ENCODE measurements at places on chromosomes 6 and 20.

DNA sequence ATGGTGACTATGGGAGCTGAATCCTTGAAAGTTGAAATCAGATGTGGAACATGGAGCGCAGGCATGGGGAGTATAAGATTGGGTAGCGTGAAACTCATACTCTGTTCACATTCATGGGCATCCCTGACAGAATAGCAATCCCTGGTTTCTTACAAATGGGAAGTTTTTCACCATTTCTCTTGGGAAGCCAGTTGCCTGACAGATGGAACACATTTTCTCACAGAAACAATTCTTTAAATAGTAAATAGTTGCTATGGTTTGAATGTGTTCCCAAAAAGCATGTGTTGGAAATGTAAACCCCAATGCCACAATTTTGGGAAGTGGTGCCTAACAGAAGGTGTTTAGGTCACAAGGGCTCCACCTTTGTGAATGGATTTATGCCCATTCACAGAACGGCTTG, 262.8 kb upstream of the HS3ST5 start:
- no peak for DNase-seq

DNA sequence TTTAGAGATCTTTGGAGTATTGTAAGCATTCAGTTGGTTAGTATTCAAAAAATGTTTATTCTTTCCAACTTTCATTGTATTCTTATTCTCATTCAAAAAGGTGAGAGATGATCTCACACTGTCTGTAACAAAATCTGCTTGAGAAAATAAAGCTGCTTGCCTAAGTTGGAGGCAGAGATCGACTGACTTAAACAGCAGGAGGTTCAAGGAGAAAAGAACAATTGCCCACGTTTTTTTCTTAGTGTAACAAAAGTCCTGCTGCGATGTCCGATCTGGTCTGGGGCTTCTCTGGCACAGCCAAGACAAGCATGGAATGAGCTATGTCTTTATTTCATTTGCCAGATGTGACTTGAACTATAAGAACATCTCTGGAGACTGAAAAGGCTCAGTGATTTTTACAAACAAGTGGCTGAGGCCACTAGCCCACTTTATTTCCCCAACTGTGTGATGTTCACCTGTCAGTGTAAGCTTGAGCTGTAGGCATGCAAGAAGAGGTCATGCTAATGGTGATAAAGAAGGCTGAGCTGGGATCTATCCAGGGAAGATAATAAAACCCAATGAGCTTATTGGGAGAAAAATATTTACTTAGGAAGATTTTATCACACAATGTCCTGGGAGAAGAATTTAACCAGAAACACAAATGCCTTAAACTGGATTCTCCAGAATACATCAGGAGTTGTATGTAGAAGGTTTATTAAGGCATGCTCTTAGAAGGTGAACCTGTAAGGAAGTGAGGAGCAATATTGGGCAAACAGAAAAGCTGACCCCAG, 580.1 kb upstream of the BTBD3 start:
- DNase-seq = no peak

DNA sequence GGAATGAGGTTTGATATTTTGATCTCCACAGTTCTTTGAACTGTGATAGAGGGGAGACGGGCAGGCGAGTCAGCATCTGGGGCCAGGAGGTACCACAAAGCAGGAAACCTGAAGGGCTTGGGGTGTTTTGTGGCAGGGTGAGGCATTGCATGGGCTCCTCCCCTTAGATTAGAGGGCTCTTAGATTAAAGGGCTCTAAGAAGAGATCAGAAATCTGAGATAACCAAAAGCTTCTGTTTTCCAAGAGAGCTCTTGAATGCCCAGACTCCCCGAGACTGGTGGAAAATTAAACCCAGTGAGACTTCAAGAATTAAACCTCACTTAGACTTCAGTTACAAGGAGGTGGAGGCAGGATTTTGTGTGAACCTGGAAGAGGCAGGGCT, 2.4 kb upstream of the GPX5 start:
- no peak for DNase-seq

GRCh38 chr6:37525460-37526357, 26.0 kb upstream of the CCDC167 start:
- DNase-seq = no peak

DNA sequence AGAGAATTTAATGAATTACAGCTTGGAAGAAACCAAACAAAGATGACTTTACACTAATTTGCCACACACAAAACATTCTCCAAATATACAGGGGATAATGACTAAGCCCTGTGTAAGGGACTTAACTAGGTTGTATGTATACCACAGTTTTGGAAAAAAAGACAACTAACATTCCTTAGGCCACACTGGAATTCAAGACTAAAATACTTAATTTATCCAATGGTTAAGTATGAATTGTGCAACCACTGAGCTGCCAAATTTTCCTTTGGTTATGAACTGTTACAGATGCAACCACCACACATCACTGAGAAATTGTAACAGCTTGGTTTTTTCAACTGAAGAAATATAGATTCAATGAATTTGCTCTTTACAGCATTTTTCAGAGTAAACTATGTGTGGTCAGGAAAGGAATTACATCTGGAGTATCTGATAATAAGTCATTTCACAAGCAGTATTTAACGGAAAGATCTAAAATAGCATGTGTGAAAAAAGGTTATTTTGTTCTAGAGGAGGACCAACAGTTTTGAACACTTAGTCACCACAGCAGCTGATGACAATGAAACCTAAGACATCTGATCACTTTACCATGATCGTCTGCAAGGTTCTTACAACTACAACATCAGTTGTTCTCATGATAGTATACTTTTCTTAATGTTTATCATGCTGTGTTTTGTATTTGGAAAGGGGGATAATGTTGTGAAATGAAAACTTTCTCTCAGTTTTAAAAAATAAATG, 318.8 kb downstream of the BCKDHB start:
- DNase-seq = no peak

DNA sequence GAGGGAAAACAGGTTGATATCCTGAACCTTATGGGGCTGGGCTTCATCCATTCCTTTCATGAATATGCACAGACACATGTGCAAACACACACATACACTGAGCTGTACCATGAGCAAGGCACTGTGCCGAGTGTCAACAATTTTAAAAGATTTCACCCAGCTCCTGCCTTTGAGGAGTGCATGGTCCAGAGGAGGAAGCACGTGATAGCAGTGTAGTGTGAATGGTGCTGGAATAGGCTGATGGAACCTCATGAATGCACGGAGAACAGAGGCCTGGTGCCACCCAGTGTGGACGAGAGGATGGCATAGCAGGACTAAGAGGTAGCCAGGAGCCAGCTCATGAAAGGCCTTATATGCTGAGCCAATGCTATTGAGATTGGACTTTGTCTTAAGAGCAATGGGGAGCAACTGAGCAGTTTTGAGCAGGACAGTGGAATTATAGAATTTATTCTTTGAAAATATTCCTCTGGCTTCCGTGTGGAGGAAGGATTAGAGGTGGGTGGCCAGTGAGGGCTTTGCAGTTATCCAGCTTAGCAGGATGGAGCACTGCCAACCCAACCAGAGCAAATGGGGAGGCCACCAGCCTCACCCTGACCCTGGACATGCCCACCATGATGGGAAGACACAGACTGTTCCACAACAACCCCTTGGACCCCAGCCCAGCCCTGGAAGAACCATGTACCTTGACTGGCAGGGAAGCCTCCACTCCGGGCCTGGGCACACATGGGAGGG, 84.4 kb downstream of the UNC5CL start:
- no peak for DNase-seq

- DNase-seq = no peak
Observed at GRCh38 chr6:49839162-49839561, 27.2 kb downstream of the CRISP1 start.

GRCh38 chr6:44203955-44204354, 12.8 kb upstream of the MYMX start:
- no peak for DNase-seq

GRCh38 chr20:63536241-63536977, 767 bp downstream of the PTK6 start:
- no peak for DNase-seq

DNA sequence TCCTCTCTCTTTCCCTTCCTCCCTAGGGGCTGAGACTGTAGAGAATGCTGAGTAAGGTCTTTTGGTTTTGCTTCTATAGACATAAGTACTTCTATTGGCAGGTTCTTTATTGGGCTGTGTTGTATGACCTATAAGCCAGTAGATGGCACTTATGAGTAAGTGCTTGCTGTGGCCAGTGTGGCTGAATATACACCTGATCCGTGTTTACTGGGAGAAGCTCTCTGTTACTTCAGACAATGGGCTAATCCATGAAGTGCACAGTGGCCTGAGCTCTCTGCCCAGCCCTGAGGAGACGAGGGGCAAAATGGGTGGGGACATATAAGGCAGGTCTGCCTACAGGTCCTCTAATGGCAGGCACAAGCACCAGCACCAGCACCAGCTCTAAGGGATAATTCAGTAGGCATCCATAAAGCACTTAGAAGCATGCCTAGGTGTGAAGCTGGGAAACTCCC, 610.3 kb downstream of the RNF144B start:
- no peak for DNase-seq

GRCh38 chr6:27940766-27941165, 16.3 kb upstream of the OR2B6 start:
- DNase-seq = no peak

- no peak for DNase-seq
Observed at GRCh38 chr20:34680586-34681175, 3.8 kb upstream of the PIGU start.

- DNase-seq = no peak
Observed at GRCh38 chr20:47298624-47299023, 57.9 kb downstream of the ZMYND8 start.

- DNase-seq = no peak
Observed at GRCh38 chr20:11585752-11586352, 331.8 kb upstream of the BTBD3 start.

- DNase-seq = no peak
Observed at GRCh38 chr6:138485586-138486248, 13.6 kb downstream of the NHSL1 start.

DNA sequence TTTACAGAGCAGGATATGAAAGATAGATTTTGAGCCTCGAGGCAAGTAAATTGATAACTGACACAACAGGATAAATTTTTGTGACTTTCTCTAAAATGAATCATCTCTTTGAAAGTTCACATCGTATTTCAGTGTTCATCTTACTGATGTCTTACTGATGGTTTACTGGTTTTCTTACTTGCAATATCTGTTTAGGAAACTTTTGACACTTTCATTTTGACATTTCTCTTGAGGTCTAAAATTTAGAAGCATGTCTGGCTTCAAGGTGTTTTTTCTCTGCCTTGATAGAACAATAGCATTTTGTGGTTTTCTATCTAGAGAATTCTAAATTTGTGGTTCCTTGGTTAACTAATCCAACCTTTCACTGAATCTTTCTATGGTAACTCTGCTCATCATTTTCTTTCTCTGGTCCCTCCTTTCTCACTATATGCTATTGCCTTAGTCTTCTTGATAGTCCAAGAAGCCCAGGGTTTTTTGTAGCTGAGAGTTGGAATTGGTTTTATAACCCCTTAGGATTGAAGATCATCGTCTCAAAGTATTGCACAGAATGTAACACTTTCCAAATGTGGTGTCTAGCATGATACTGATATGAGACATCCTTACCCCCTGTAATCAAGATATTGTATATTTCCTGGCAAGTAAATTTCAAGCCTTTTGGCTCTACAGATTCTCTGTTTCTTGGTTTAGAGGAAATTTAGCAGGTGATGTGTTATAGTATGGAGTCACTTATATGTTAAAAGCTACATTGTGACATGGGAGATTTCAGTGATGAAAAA, 98.7 kb downstream of the RNF144B start:
- no peak for DNase-seq

DNA sequence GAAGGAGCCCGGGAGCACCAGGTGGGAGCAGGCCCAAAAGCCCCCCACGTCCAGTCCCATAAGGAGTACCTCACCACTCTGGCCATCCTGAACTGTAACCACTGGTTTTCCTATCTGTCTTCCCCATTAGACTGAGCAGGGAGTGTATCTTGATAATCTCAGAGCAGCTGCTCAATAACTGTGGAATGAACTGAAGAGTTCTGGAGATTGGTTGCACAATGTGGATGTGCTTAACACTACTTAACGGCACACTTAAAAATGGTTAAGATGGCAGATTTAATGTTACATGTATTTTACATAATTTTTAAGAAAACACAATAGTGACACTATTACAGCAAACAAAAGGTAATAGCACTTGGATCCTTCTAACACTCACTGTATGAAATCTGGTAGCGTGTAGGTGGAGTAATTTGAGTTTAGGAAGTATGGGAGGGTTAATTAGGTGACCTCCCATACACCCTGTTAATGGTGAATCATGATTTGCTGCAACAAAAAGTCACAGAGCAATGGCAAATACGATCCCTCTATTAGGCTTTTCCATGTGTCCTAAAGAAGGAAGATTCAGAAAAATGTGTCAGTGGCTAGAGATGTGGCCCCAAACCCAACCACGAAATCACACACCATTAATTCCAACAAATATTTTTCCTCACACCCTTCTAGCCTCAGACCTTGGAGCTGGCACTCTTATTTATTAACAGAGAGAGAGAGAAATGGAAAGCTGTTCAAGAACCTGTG, 18.4 kb downstream of the TRAM2 start:
- DNase-seq = no peak

Measured in anterior cingulate cortex (tissue), 58 donors.